ENCODE measurements at places on chromosomes 2 and 18. TPM values are rescaled to one million over a fixed set of nuclear protein-coding genes. Genes with fewer than 3 reads are reported as not detected.

DNA sequence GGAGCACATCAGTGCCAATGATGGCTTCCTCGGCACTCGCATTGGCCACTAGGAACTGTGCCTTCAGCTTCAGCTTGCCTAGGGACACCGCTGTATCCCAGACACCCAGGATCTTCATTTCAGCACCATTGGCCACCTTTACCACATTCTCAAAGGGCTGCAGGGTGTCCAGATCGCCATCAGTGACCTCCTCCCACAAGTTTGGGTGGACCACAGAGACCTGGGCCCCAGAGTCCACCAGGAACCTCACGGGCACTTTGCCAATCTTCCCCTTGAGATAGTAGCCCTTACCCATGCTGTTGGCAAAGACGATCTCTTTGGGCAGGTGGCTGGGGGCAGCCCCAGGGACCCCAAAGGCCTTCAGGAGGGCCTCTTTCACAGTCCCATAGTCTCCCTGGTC lies 610 bp downstream of the ASPRV1 start:
- no peak for DNase-seq

DNA sequence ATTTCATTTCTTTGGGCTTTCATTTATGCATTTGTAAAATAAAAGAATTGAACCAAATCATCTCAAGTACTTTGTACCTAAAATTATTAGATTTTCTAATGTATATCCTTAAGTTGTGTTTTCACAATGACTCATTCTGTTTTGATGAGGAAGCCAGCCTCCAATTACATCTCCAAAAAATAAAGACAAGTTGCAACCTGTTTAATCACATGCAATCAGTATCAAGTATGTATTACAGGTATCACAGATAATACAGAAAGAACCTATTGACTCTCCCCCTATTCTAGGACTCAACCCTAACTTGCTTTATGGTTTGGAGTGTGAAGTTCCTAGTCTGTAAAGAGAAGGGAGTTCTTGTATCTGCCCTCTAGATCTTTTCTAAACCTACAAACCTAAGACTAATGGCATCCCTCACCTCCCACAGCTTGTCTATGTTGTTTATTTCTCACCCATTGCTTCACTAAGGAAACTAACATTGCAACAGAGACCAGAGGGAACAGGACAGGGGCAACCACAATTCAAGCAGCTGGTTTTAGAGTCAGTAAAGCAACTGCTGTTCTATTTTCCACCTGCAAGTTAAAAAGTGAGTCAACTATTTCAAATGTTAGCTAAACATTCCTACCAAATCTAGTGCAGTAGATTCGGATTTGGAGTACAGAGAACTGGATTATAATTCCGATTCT lies 141.1 kb upstream of the ETAA1 start:
- DNase-seq, result no peak

- no peak for DNase-seq
These were observed 392.4 kb downstream of the TNS1 start for GRCh38 chr2:217610401-217610814.

DNA sequence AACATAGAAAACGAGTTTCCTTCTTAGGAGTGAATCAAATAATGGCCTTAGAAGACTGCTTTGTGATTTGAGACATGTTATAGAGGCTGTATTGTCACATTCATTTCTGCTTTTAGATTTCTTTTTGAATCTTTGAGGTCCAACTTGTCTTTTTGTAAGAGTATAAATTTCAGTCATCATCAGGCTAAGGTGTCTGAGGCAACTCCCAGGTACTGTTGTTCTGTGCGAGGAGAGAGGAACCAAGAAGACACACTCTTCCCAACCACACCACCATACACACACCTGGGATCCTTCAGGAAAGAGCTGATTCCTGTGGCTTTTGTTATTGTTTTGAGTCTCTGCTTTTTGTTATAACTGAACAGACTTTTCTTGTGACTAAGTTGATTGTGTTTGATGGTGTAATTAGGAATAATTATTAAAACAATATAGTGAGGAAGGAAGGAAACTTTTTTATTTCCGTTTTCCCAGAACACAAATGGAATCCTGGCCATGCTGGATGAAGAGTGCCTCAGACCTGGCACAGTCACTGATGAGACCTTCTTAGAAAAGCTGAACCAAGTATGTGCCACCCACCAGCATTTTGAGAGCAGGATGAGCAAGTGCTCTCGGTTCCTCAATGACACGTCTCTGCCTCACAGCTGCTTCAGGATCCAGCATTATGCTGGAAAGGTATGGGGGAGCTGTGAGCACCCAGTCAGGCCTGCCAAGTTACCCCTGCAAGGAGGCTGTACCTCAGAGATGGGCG lies 140.4 kb downstream of the MYO1B start:
- no peak for DNase-seq

- DNase-seq, result no peak
These were observed 45.1 kb downstream of the RHOB start for GRCh38 chr2:20491739-20492531.

GRCh38 chr2:10868465-10869314 lies 43.0 kb upstream of the KCNF1 start:
- no peak for DNase-seq

- DNase-seq, result no peak
These were observed 460 bp upstream of the ZBTB7C start for GRCh38 chr18:48409591-48410094.

GRCh38 chr18:62682371-62682770 lies 33.0 kb upstream of the PHLPP1 start:
- DNase-seq, result no peak

DNA sequence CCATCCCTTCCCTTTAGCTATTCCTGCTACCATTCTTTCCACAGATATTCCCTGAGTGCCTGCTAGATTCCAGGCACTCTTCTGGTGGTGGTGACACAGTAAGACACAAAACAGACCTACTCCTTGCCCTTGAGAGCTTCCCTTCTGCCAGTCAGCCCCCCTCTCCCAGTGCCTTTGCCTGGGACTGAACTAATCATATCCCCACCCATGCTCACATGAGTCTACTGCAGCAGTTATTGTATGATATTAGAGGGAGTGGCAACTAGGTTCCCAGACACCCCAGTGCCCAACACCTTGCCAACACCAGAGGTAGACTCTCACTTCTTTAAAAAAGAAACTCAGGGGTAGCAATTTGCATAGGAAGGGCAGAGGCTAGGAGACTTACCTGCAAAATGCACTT lies 7.2 kb upstream of the LBH start:
- DNase-seq, result no peak

GRCh38 chr2:118006326-118006725 lies 7.5 kb downstream of the CCDC93 start:
- no peak for DNase-seq

GRCh38 chr2:5368263-5368662 lies 323.9 kb upstream of the SOX11 start:
- DNase-seq, result no peak

GRCh38 chr2:85971366-85971765 lies 82.6 kb upstream of the ST3GAL5 start:
- no peak for DNase-seq

- DNase-seq, result no peak
These were observed 140.4 kb downstream of the CELF4 start for GRCh38 chr18:37425222-37425621.

GRCh38 chr2:165762723-165763122 lies 31.3 kb downstream of the GALNT3 start:
- DNase-seq, result no peak

DNA sequence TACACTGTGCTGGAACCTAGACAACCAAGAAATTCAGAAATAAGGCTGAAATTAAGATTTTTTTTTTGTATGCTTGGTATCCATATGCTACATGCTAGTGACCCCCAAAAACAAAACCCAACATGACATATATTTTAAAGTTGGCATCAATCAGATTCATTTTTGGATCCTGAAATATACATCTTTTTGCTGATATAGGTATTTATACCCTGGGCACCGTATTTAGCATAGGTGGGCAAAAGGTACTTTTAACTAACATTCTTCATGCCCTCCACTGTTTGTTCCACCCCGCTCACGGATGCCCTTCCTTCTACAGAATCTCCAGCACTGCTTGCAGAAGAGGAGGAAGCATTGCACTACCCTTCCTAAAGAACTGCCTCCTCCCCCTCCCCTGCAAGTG lies 52.6 kb downstream of the SPOPL start:
- DNase-seq, result no peak

DNA sequence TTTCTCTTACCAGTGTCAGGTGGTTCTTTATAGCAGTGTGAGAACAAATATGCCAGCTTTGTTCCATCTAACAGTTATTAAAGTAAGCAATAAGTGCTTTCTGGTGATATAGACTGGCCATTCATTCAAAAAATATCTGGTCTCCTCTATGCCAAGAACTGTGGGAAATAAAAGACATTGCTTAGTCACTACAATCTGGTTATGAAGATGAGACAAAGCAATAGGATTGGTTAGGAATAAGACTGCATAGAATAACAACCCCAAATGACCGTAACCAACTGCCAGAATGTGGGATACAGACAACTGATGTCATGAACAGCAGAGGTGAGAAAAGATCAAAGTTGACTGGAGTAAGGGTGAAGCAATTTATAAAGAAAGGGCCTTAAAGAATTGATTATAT lies 83.8 kb downstream of the MBD2 start:
- DNase-seq, result no peak

- DNase-seq, result no peak
These were observed 160.5 kb downstream of the STK39 start for GRCh38 chr2:168086851-168087250.

DNA sequence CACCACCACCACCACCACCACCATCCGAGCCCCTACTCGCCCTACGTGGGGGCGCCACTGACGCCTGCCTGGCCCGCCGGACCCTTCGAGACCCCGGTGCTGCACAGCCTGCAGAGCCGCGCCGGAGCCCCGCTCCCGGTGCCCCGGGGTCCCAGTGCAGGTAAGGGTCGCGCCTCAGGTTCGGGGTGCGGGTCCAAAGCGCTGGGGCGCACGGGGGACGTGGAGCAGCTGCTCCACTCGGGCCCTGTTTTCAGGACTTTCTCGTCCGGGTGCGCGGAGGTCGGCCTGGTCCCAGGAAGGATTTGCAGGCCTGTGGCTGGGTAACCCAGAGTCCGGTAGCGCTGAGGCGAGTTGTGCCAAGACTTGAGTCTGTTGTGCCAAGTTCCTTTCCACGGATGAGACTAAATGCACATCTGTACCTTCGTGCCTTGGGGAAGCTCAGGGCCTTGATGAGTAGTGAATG lies 2.8 kb downstream of the GATA6 start:
- DNase-seq, result no peak

- no peak for DNase-seq
These were observed 336.3 kb upstream of the THUMPD2 start for GRCh38 chr2:40115348-40115747.

DNA sequence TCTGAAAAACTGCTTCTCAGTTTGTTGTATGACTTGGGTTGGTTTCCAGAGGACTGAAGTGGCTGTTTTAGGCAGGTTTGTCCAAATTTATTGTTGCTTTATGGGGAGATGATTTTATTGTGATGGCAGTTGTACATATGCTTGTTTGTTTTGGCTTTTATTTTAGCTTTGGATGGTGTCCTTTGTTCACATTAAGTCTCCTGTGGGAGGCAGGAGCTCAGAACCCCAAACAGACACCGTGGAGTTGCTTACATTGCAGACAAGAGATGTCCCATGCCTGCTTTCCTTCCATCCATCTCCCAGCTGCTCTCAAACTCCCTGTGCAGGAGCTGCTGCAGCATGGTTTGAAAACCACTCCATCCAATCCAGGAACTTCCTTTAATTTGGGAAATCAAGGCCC lies 414.7 kb downstream of the LPIN1 start:
- no peak for DNase-seq

GRCh38 chr18:7940971-7941370 lies 373.9 kb downstream of the PTPRM start:
- no peak for DNase-seq

- no peak for DNase-seq
These were observed 65.6 kb upstream of the RFX8 start for GRCh38 chr2:101540518-101540917.

GRCh38 chr2:24731923-24732322 lies 61.3 kb downstream of the PTRHD1 start:
- no peak for DNase-seq

- DNase-seq, result no peak
These were observed 49.2 kb downstream of the RASGRP3 start for GRCh38 chr2:33525666-33526065.

GRCh38 chr2:78989051-78989450 lies 36.5 kb upstream of the REG3G start:
- DNase-seq, result no peak

GRCh38 chr2:226355600-226355999 lies 444.0 kb downstream of the IRS1 start:
- no peak for DNase-seq

GRCh38 chr2:23746141-23746863 lies 180.6 kb downstream of the ATAD2B start:
- DNase-seq, result no peak

DNA sequence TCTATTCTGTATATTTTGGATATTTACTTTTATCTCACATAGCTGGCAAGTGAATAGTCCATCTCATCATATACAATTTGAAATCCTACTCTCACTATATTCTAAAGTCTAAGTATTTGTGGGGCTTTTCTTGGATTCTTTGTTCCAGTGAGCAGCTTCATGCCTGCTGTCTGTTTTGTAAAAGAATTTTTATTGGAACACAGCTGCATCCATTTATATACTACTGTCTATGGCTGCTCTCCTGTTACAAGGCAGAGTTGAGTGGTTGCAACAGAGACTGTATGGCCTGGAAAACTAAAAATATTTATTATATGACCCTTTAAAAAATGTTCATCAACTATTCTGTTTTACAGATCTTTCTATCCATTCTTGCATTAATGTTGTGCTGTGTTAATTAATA lies 193.3 kb upstream of the KLHL14 start:
- DNase-seq, result no peak

GRCh38 chr18:41165625-41166024 lies 789.4 kb upstream of the PIK3C3 start:
- DNase-seq, result no peak

GRCh38 chr18:51491678-51492372 lies 294.3 kb upstream of the MEX3C start:
- DNase-seq, result no peak

FAM228A gene
- total RNA-seq, result 0.72 TPM

STON1 gene
- 7.6 TPM for total RNA-seq

PLA2R1 gene
- 32.2 TPM for total RNA-seq

ADRA2B gene
- 3.6 TPM for total RNA-seq

IL36A gene
- total RNA-seq, result not detected

SNORC gene
- total RNA-seq, result 15.0 TPM

RUFY4 gene
- not detected for total RNA-seq

SEMA4F gene
- 8.2 TPM for total RNA-seq

CCDC138 gene
- total RNA-seq, result 6.8 TPM

CYB5A gene
- 136 TPM for total RNA-seq

CCDC88A gene
- 10.6 TPM for total RNA-seq

POTEE gene
- not detected for total RNA-seq

TACR1 gene
- total RNA-seq, result 0.91 TPM

ALPP gene
- total RNA-seq, result not detected

NT5DC4 gene
- 4.2 TPM for total RNA-seq

TMEM247 gene
- not detected for total RNA-seq

PLCD4 gene
- 1.4 TPM for total RNA-seq

EGR4 gene
- total RNA-seq, result not detected
